ENCODE measurements at places on chromosomes 1 and 21. TPM values are rescaled to one million over a fixed set of nuclear protein-coding genes. Genes with fewer than 3 reads are reported as not detected.

DNA sequence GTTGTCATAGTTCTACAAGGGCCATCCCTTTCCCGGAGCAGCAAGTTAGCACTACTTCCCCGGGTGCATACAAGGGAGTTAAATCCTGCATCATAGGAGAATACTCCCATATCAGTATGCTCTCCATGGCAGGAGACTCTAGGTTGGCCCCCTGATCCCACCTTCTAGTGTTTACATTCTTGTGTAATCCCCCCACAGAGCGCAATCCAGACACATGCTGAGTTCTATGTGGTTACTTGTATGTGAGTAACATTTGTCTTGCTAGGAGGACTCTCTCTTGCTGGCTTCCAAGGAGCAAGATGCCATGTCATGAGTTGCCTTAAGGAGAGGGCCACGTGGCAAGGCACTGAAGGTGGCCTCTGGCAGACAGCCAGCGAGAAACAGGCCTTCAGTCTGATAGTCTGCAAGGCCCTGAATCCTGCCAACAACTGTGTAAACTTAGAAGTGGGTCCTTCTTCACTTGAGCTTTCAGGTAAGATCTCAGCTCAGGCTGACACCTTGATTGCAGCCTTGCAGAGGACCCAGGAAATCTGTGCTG lies 155.3 kb downstream of the CDC7 start:
- DNase-seq = no peak

DNA sequence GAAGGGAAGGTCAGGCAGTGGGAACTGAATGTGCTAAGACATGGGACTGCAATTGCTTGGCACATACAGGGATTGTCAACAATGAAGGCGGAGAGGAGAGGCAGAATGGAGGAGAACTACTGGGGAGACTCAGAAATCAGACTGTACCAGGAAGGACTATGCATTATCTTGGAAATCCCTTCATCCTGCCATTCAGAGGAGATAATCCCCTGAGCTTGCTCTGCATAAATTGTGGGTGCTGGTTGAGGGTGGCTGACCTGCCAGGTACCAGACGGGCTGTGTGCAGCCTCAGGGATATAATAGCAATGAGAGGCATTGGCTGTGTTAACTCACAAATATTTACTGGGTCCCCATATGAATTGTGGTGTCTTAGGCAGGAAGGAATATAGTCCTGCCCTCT lies 5.0 kb upstream of the TRABD2B start:
- DNase-seq = no peak

DNA sequence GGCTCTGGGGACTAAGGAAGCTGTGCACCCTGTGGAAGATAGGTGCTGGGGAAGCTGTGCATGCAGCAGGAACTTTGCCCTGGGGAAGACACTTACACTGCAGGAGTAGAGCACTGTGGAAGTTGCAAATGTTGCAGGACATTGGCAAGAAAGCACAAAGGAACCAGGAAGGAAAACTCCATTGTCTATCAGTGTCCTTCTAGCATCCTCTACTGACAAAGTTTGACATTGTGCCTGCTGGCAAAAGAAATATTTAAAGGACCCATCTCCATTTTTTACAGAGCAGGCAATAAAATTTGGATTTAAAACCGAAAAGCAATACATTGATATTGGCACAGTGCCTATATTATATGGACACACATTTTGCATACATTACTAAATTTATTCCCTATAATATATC lies 394.1 kb downstream of the PBX1 start:
- no peak for DNase-seq

GRCh38 chr1:67610450-67610849 lies 74.6 kb upstream of the GADD45A start:
- DNase-seq = no peak

CHI3L1 gene
- not detected for total RNA-seq

DNA sequence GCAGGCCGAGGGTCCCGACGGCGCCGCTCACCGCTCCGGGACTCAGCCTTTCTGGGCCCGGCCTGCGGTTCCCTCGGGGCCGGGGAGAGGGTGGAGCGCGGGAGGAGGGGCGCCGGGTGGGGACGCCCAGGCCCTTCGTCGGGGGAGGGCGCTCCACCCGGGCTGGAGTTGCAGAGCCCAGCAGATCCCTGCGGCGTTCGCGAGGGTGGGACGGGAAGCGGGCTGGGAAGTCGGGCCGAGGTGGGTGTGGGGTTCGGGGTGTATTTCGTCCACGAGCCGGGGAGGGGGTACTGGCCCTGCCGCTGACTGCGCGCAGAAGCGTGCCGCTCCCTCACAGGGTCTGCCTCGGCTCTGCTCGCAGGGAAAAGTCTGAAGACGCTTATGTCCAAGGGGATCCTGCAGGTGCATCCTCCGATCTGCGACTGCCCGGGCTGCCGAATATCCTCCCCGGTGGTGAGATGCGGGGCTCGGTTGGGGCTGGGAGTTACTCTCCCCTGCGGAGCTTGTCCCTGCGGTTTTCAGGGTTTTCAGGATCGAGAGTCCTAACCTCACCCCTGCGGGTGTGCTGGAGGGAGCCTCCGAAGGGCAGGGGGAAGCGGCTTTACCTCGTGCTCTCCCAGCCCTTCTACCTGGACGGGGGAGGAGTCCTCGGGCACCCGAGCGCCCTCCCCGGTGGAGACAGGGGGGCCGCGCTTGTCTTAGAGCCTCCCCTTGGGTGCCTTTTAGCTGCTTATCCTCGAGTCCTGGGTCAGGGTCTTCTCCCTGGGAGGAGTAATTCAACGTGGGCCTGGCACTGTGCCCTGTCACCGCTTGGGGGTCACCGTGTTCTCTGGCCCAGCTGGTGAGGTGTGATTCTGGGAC lies 2.1 kb downstream of the SAMD11 start:
- no peak for DNase-seq

TNFRSF18 gene
- not detected for total RNA-seq

DNA sequence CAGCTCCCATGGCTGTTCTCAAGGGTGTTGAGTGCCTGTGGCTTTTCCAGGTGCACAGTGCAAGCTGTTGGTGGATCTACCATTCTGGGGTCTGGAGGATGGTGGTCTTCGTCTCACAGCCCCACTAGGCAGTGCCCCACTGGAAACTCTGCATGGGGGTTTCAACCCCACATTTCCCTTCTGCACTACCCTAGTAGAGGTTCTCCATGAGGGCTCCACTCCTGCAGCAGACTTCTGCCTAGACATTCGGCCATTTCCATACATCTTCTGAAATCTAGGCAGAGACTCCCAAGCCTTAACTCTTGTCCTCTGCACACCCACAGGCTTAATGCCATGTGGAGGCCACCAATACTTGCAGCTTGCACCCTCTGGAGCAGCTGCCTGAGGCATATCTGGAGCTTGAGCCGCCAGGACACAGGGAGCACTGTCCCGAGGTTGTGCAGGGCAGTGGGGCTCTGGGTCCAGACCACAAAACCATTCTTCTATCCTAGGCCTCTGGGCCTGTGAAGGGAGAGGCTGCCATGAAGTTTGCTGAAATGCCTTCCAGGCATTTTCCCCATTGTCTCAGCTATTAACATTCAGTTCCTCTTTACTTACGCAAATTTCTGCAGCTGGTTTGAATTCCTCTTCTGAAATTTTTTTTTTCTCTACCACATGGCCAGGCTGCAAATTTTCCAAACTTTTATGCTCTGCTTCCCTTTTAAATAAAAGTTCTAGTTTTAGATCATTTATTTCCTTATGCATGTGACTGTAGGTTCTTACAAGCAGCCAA lies 8.8 kb upstream of the CAPN8 start:
- no peak for DNase-seq

- DNase-seq = no peak
Measured at GRCh38 chr1:20166051-20166450, 19.8 kb upstream of the UBXN10 start.

DNA sequence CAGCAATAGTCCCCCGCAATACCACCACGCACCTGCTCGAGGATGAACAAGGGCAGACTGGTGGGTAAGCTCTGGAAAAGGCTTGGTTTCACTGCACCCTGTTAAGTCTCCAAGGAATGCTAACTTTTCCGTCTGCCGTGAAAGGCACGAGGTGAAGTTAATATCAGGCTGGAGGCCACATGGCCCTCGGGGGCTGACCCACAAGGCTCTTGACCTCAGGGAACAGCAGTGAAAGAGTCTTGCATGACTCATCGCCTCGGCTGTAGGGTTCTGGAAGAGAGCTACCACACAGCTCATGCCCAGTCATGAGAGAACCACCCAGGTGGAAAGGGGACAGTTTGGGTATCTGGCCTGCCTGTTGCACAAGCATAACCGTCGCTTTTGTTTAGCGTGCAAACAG lies 24.7 kb downstream of the SCCPDH start:
- no peak for DNase-seq

PTGER3 gene
- total RNA-seq = not detected

ZNF670 gene
- 10.9 TPM for total RNA-seq

GRCh38 chr1:160077486-160077885 lies 3.9 kb upstream of the KCNJ9 start:
- DNase-seq = no peak

DNA sequence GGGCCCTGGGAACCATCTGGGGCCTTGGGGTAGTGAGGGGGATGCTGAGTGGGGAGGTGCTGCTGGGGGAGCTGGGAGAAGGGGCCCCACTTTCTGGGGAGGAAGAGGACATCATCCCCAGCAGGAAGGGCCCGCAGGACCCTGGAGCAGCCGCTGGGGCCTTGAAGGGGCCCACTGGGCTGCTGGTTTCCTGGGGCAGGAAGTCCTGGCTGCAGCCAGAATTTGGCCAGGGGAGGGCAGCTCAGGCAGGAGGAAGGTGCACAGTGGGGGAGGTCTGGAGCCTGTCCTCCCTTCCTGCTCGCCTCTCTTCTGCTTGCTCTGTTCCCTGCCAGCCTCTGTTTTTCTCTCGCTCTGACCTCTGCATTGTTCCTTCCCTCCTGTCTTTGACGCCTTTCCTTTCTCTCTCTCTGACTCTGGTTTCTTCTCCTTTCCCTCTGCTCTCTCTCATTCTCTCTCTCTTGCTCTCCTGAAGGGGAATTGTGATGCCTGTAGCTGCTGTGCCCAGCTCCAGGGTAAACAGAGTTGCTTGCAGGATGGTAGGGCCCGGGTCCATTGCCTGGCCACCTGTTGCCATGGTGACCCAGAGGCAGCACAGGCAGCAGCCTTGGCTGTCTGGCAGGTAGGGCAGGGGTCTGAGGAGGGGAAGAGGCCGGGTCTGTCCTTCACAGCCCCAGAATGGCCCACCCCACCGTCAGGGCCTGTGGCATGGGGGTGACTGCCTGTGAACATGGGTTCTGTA lies 23.9 kb downstream of the ACOT11 start:
- DNase-seq = no peak

- DNase-seq = no peak
Measured at GRCh38 chr1:87394513-87394912, 65.8 kb downstream of the LMO4 start.

DNA sequence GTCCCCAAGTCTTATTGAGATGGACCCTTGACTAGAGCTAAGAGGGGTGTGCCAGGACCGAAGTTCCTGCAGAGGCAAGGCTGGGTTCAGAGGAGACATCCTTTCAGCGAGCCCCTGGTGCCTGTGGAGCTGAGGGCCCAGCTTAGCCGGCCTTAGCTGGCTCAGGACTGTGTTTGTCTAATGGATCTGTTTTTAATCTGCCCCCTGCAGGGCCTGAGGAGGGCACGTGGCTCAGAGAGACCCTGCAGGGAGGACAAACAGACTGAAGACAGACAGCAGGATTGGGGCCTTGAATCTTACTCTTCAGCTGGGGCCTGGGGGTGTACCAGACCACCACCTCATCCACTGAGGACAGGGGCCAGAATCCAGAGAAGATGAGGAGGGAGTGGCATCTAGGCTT lies 1.6 kb downstream of the CRABP2 start:
- DNase-seq = no peak

GRCh38 chr1:228366866-228367741 lies 39.5 kb downstream of the TRIM11 start:
- DNase-seq = no peak

DNA sequence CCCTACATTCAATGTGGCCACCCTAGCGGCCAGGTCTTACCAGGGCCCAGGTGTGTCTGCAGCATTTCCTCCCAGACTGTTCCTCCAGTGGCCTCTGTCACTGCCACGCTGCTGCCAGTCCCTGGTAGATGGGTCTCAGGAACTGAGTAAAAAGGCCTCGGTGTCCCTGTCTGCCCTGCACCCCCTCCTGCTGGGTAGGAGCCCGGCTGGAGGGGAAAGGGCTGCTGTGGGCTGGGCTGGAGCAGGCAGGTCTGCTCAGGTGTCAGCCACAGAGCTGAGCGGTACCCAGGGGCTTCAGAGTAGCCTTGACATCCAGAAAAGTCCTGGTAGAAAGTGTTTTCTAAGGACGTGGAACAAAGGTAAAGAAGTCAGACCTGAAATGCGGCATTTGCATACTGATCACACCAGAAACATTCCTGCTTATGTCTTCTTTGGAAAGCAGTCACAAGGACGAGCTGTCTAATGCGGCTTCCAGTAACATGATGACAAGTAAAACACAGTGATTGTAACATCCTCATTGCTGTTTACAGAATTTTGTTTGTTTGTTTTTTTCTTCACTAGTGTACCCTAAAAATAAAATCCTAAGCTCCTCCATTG lies 32.6 kb downstream of the SEC16B start:
- no peak for DNase-seq

- no peak for DNase-seq
Measured at GRCh38 chr1:240611619-240612480, at the start of gene GREM2. GREM2 (minus strand) TSS chr1:240612155; CDS start chr1:240493475, 118,680 bp downstream.

- no peak for DNase-seq
Measured at GRCh38 chr1:93081716-93082115, 2.6 kb downstream of the MTF2 start.

DNA sequence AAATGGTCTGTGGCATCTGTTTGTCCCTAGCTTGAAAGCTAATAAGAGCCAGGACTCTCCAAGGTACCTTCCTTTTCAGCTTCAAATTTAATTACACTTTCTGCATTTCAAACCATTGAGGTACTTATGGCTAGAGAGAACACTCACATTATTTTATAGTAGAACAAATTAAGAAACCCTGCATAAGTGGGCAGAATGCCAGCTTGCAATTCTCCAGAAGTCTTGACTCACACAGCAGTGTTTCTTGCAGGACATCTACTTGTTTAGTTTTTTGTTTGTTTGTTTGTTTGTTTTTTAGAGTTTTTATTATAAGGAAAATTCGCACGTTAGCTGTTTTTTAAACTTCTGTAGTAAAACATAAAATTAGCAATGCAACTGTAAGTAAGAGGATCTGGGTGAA lies 397.2 kb downstream of the NEGR1 start:
- no peak for DNase-seq

MSH4 gene
- total RNA-seq = 0.09 TPM

TFAP2E gene
- 0.44 TPM for total RNA-seq

GRCh38 chr1:205792481-205792881 lies 17.2 kb upstream of the RAB29 start:
- no peak for DNase-seq

CLCA1 gene
- not detected for total RNA-seq

DNA sequence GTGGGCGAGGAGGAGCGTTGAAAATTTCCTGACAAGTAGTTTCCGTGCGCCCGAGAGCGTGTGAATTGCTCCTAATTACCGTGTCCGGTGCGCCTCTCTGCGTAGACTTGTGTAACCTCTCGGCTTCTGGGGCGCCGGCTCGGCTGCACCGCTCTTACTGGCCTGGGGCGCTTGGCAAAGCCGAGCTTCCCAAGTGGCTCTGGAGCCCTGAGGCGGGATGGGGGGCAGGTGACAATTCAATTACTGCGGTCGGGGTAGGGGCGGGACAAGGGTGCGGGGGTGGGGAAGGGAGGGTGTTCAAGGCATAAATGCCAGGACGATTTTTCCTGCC lies 392 bp upstream of the DMRTA2 start:
- DNase-seq = no peak

- no peak for DNase-seq
Measured at GRCh38 chr1:61636814-61637213, 88.1 kb downstream of the TM2D1 start.

- no peak for DNase-seq
Measured at GRCh38 chr21:24222676-24223075, 1384.6 kb downstream of the MRPL39 start.

Data from HepG2 (cell line).